Tibial nerve (tissue), 4 donors: ENCODE measurements at places on chromosomes 7 and 10.

GRCh38 chr10:86067436-86068050 is 299.1 kb downstream of the GRID1 start:
- DNase-seq: no peak

GRCh38 chr10:73591935-73592699 is 975 bp upstream of the USP54 start:
- peak; percentile 76 for DNase-seq

DNA sequence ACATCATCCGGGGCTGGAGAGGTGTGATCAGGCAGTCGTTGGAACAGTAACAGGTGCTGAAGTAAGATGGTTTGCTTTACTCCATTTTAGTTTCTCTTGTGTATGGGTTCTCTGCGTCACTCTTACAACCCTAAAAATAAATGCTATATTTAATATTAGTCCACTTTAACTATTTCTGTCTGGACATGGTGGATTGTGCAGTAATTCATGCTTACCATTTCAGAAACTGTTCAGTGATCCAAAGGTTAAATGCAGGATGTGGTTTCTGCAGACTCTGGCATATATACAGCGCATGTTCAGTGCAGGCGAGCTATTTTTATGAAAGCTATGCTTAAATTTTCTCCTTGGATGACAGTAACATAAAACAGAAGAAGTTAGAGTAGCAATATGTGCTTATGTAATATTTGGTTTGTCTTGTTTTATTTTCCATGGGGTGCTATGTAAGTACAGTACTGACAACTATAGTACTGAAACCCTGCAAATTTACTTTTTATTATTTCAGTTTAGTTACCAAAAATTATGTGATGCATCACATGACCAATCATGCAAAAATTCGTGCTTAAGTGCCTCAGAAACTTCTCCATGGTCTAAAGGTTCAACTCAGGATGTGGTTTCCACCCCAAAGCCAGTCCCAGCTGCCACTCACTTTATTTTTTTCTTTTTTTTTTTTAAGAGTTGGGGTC is 46.6 kb upstream of the GRID1 start:
- DNase-seq: no peak

DNA sequence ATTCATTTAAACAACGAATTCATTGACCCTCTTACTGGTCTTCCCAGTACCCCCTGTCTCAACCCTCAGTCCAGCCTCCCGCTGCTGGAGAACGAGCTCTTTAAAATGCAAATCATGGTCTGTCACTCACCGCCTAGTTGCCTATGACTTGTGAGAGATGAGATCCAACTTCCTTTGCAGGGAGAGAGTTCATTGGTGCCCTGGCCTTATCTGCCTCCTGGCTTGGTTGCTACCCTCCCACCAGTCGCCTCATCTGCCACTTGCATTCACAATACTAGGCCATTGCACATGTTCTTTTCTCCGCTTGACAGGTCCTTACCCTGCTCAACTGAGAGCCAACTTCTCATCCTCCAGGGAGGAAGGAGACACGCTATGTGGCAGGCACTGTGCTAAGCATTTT is 54.0 kb upstream of the MXI1 start:
- DNase-seq: no peak

DNA sequence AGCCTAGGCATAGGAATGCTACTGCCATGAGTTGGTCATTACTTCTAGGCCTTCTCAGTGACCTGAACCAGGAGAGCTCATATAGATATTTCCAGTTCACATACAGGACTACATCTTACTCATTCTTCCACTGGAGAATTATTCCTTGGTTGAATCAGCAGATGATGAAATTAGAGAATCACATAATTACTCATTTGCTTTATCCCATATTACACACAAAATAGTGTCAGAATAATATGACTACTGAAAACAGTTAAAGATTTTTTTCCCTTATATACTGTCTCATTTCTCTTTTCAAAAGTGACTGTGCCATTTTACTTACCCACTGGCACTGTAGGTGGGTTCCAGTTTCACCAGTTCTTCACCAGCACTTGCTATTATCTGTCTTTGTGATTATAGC is 18.5 kb downstream of the BMS1 start:
- no peak for DNase-seq

- DNase-seq: no peak
Observed at GRCh38 chr10:71486484-71487114, 89.9 kb downstream of the CDH23 start.

DNA sequence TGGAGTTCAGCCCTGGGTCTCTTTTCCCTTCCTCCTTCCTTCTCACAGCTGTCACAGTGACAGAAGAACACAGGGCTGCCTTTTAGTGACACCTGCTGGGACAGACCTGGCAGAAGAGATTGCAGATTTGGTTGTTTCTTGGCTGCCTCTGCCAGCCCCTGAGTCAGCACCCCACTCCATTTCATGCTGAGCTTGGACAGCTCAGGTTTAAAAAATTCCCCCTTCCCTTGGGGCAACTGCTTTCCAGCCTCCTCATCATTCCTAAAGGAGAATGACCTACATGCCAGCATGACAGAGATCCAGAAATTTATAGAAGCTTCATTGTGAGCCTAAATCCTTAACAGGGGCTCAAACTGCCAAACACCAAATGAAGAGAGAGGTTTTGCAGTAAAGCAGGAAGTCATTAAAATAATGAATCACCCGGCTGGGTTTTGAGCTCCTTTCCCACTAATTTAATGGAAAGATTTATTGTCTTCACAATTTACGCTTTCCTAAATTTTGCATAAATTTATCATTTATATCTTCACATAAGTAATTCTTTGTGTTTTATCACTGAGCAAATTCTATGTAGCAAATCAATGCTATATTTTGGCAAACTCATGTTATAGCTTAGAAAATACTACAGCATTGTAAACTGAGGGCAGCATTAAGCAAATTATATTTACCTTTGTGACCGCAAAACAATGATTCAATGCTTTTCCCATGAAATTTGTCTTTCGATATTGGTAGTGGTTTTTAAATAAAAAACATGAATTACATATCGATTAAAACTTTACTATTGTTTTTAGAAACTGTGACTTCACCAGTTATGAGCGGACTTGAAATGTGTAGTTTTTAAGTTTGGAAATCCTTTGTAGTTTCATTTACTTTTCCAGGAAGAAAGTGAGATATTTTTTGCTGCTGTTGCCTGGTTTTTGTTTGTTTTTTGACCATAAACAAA is 399.5 kb upstream of the ANKRD30A start:
- no peak for DNase-seq

DNA sequence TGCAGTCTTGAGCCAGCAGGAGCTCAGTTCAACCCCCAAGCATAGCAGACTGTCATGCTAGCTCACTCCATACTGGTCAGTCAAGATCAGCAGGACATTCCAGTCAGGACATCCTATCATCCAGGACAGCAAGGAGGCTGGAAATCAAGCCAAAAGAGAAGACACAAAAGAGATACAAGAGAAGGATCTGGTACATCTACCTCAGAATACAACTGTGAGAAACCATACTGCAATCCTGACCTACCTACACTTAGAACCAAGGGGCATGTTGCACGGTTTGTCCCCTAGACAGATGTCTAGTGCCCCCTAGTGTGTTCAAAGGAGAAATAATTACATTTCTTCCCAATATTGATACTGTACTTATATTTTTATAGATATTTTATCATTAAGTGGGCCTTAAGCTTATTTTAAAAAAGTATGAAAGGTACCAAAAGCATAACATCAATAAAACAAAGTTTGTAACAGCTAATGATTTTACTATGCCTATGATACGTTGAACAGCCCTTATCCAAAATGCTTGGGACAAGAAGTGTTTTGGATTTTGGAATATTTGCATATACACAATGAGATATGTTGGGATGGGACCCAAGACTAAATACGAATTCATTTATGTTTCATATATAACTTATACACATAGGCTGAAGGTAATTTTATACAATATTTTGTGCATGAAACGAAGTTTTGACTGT is 26.7 kb downstream of the ERCC6 start:
- DNase-seq: no peak
